ENCODE measurements at places on chromosomes 2 and 18.

GRCh38 chr2:52558265-52558664, 1209.3 kb upstream of the CHAC2 start:
- no peak for DNase-seq

GRCh38 chr18:7609617-7610016, 42.5 kb downstream of the PTPRM start:
- DNase-seq, result no peak

DNA sequence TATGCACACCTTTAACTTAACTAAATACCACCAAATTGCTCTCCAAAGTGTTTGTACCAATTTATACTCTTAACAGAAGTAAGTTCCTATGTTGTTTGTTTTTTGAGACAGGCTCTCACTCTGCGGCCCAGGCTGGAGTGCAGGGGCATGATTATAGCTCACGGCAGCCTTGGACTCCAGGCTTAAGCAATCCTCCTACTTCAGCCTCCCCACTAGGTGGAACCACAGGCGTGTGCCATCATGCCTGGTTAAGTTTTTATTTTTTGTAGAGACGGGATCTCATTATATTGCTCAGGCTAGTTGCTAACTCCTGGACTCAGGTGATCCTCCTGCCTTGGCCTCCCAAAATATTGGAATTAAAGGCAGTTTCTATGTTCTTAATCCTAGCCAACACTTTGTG, 13.1 kb upstream of the NAB1 start:
- no peak for DNase-seq

DNA sequence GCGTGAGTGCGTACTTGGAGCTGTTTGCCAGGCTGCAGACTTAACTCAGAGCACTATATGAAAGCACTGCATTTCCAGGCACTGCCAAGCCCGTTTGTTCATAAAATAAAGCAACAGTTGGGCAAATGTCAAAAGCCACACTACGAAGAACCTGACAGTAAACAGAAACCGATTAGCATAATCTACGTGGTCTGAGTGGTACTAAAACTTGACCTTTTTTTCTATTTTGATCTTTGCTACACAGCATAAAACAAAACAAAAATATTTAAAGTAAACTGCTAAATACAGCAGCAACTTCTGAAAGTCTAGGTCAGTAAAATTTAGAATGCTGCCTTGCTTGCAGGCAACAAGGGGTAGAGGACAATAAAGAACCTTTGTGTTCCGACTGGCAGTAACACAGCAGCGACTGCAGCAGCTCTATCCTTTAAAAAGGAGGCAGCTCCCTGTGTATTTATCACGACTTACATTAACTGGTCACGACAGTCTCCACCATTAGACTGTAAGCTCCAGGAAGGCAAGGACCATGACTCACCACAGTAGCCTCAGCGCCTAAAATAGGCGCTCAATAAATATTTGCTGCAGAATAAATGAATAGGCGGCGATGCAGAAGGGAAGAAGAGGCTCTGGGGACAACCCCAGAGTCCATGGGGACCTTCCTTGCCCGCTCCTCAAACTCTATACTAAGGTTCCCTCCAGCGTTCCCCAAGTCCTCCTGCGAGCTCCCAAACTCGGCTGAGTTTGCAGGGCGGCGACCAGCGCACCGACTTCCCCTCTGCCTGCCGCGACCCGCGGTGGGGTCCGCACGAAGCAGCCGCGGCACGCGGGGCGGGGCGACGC, 902 bp downstream of the SS18 start:
- DNase-seq, result peak; percentile 61

- DNase-seq, result no peak
These were observed 367.9 kb downstream of the MTX2 start for GRCh38 chr2:176637142-176637485.

DNA sequence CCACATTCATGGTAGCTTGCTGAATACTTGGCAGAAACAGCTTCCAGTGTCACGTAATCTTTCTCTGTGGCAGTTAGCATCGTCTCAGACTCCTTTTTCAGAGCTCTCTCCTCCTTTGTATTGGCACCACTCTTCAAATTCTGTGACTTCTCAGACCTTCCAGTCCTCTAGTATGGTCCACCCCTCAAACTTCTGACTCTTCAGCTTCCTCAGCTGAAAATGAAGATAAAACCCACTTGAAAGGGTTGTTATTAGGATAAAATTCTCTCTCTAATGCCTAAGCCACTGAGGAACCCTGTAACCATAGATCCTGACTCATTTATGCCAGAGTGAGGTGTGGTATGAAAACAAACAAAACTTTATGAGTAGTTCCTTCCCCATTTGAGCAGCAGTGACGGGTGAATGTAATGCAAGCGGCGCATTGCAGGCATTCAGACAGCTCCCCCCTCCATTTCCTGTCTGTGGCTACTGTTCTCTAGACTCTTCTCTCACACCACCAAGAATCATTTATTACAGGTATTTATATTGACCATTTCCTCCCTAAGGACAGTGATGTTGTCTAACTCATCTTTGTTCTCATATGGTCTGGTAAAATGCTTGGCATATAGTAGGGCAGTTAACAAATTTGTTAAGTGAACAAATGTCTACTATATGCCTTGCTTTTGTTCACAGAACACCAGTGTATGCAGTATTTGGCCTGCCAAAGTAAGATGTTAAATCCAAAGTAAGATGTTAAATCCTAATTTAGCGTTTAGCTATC, 35.3 kb downstream of the GALNT1 start:
- no peak for DNase-seq

GRCh38 chr2:224369028-224369632, 32.8 kb downstream of the FAM124B start:
- DNase-seq, result no peak

DNA sequence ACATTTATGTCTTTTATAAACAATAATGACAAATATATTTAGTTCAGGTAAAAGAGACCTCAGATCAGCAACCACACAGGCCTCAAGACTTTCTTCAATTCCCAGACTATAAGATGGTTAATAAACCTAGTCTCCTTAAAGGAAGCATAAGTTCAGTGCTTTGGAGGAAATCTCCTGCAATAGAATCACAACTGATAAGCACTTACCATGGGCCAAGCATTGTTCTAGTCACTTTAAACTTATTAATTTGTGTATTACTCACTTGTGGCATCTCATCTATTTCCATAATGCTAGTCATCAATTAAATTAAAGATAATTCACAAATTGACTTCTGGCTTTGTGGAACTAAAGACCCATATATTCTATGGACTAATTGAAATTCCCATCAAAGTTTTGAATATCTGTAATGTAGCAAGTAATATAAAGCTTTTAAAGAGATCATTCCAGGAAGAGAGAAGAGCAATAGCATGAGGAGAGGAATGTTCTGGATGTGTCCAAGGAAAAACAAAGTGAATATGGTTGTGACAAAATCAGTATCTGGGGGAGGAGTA, 42.2 kb downstream of the COL3A1 start:
- no peak for DNase-seq

- DNase-seq, result no peak
These were observed 55.1 kb downstream of the COL4A3 start for GRCh38 chr2:227219312-227220105.

DNA sequence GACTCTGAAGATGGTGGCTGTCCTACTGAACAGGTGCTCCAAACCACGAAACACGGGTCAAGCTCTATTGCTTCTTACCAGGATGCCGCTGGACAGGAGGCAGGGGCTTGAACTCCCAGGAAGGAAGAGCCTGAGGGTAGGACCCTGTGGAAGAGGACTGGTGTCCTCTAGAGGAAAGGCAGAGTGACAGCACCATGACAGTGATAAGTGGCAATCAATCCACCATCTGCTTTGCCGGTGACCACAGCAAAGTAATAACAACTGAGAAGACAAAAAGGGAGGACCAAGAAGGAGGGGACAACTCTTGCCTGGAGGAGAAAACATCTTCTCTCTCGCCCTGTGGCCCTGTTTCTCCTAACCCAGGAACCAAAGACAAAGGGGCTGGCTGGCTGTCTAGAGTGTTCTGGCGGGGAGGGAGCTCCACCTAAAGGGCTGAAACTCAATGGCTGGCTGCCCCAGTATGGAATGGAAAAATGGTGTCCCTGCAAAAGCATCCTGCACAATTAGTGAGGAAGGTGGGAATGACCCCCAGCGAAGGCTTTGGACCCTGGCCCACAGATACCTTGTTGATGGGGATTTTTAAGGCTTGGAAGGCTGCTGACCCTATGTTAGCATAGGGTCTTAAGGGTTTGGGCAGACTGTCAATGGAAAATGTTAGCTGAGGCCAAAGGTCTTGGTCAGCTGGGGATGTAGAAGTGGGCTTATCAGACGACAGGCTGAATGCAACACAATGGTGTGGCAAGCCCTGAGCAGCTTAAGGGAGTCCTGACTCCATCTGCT, 35.4 kb downstream of the PROC start:
- no peak for DNase-seq

DNA sequence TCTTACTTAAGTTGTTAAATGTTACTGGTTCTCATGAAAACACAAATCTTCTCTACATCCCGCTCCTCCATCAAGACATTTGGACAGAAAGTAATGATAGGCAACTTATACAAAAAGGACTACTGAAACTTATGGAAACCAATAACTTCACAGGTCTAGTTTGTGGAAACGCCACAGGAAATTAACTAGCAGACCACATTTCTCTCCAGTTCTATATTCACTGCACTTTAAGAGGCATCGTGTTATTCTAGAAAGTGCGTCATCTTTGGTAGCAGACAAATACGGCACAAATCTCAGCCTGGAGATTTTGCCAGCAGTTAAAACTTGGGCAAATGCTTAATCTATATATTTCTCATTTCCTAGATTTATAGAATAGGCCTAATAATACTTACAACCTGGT, 164.3 kb downstream of the EPHA4 start:
- no peak for DNase-seq

DNA sequence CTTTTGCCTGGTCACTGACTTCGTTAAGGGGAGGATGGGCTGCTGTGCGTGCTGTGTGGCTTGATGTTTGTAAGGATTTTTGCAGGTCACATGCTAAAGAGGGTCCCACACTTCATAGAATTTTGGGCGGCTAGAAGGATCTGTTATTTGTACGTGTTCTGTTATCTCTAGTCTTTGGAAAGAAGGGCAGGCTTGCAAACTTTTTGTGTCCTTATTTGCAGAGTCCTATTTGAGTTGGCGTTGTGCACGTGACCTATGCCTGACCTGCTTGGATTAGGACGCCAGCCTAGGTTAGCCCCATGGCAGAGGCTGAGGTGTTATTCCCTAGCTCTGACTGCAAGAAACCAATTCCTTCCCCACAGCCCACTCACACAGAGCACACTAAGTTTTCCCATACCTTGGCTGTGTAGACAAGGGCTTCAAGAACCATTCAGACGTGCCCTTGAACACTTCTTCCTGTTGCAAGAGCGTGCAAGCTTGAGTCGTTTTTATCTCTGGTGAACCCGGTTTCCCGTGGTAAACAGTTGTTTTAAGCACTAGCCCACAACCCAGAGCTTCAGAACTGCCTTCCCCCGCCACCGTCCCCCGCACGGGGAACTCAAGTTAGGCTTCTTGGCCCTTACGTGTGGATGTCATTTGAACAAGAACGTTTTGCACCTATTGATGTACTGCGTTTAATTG, 94.6 kb downstream of the LDLRAD4 start:
- DNase-seq, result no peak
